Naive thymus-derived CD4-positive, alpha-beta T cell (primary cell): ENCODE measurements at places on chromosomes 4 and X. TPM values are rescaled to one million over a fixed set of nuclear protein-coding genes. Genes with fewer than 3 reads are reported as not detected.
A peak's percentile ranks its signal among the peaks of the same experiment; 100 is the strongest.

Gene TBX22
- not detected for total RNA-seq

Gene TMEM255A
- 1.2 TPM for total RNA-seq

Gene SSX1
- not detected in 2 replicates for total RNA-seq

Gene ZNF157
- total RNA-seq, result 1.6 TPM

DNA sequence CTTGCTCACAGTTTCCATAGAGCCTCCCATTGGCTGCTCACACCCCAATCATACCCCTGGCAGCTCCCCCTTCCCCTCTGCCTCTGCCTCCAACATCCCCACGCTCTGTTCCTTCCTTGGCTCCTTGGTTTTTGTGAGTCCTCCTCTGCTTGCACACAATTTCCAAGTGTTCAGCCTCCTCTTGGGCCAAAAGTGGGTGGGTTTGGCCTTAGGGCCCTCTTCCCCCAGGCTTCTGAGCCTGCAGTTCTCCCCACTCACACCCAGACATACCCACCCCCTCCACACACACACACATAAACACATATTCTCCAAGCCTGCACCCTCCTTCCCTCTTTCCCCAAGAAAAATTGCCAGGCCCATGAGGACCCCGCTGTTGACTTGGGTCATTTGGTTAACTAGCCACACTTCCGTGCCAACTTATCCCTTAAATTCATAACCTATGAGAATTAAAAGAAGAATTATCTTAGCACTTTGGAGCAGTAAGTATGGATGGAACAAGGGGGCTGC is 4.5 kb downstream of the APLN start:
- no peak for DNase-seq

- DNase-seq, result no peak
Measured at GRCh38 chr4:187739771-187740170, 255.8 kb upstream of the ZFP42 start.

DNA sequence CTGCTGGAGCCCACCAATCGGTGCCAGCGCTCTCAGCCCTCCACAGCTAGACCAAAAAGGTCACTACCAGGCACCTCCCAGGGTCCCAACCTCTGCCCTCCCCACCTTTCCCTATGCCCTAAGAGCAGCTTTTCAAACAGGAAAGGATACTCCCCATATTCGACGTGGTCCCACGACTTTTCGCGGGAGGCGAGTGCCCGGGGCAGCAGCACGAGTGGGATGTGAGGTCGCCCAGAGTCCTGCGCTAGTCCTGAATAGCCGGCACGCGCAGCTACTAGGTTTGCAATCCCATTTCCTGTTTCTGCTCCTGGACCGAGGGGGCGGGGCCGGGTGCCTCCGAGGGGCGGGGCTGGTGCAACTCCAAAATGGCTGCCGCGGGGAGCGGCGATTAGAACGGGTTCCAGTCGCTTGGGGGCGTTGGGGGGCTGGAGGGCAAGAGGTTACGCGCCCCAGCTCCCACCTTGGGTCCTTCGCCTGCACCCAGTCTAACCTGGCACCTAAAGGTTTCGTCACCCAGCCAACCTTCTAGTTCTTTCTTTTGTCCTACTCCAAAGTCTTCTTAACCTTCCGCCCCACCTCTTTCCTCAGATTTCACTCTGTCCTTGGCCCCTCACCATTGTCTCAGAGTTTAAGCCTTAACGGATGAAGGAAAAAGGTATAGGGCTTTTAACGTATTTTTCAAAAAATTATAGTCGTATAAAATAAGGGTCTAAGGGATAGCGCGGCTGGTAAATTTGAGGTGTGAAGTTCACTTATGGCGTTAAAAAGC is 85.0 kb upstream of the TENT5D start:
- DNase-seq, result no peak

DNA sequence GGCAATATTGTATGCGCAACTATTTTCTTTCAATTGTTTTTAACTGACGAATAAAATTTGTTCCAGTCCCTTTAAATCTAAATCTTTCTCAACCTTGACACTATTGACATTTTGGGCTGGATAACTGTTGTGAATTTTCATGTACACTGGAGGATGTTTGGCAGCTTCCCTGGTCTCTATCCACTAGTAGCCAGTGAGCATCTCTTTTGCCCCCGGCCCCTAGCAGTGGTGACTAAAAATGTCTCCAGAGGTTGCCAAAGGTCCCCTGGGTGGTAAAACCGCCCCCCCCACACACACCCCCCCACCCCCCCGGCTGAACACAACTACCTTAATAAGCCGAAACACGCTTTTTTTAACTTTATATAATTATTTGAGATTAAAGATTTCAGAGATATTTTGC is 514 bp downstream of the FANCB start:
- DNase-seq, result no peak

- DNase-seq, result no peak
Measured at GRCh38 chrX:111006116-111006515, 89.9 kb upstream of the PAK3 start.

- DNase-seq, result no peak
Measured at GRCh38 chr4:88411491-88412096, 32.9 kb downstream of the HERC6 start.

DNA sequence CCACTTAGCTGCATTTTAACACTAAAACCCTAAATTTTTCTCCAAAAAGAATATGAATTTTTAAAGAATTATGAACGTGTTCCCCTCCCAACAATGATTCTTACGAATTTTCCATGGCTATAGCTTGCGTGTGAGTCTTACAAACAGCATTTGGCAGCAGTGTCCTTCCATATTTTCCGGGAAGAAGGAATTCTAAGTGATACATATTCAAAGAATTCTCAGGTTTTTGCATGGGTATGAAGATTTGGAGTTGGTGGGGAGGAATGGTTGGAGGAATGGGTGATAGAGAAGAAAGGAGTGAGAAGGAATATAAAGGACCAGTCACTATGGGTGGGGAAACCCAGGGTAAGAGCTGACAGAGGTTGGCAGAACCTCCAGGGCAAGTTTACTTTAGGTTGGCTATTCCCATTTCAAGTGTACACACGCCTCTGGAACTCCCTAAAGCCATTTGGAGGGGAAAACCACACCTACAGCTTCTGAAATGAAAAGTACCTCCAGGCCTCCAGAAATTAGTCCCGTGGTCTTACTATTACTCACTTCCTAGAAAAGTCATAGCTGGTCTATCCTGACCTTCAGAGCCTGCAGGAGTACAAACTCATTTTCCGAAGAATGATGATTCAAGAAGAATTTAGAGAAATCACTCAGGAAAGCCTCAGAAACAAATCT is 420.8 kb upstream of the DIPK2B start:
- no peak for DNase-seq

GRCh38 chr4:139300431-139301112 is 733 bp upstream of the NAA15 start:
- DNase-seq, result no peak

DNA sequence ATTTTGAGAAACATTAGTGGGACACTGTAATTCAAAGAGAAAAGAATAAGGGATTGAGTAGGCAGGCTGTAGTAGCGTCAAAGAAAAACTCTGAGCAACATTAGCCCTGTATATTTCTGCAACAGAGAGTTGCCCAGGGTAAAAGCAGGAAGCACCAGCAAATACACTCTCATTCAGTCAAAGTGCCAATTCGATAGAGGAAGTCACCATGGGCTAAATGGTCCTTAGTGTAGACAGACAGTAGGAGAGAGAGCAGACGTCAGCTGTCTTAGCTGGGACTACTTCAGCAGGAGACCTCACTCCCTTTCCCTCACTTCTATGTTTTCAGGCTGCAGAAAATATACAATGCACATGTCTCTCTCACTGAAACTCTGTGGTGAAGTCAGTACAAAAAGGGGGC is 2073.8 kb upstream of the TENM3 start:
- no peak for DNase-seq

GRCh38 chr4:83993774-83994173 is 457.9 kb downstream of the GPAT3 start:
- DNase-seq, result no peak

DNA sequence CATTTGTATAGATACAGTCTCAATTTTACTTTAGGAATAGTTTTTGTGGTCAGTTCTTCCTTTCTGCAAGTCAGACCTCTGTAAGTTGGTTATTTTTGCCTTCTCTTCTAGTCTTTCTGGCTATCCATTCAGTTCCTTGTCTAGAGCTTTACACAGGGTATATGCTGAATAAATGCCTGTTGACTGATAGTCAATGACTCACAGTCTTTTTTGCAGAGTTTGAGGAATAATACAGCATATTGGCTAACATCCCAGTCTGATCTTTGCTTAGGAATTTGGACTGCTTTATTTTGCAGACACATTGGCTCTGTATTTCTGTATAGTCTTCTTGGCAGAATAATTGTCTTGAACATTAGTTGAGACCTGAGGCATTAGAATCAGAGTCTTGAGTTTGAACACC is 132.4 kb downstream of the MAGEC1 start:
- no peak for DNase-seq

GRCh38 chr4:10066670-10067651 is 45.7 kb upstream of the SLC2A9 start:
- no peak for DNase-seq

DNA sequence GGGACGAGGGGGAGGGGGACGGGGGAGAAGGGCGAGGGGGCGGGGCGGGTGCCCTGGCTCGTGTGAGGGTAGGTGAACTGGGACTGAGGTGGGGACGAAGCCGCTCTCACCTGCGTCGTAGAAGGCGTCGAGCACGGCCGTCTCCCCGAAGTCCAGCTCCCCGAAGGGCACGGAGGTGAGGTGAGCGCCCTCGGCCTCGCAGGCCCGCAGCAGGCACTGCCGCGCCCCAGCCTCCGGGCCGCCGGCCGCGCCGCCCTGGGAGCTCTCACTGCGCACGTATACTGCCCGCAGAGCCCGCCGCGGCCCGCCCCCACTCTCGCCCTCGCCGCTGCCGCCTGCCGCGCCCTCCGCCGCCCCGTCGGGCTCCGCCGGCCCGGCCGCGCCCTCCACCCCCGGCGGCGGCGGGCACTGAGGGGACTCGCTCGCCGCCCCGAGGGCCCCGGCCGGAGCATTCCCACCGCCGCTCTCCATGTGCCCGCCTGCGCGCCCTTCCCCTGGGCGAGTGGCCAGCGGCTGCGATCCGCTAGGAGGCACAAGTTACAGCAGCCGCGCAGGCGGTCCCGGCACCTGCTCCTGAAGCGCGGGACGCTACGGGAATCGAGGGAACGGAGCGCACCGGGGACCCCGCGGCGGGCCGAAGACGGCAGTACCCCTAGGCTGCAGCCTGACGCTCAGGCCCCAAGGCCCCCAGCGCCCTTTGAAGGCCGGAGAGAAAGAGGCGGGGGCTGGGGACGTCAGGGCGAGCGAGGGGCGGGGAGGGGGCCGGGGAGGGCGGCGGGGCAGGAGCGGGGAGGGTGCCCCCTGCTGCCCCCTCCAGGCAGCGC is at the start of gene MAP3K15:
Gene MAP3K15 (minus strand): TSS at position 718 of the 824 bp plus-strand sequence. CDS start 247 bp downstream, at position 471.
- DNase-seq, result peak; percentile 7

GRCh38 chrX:97369947-97370346 is 486.2 kb downstream of the RPA4 start:
- no peak for DNase-seq

DNA sequence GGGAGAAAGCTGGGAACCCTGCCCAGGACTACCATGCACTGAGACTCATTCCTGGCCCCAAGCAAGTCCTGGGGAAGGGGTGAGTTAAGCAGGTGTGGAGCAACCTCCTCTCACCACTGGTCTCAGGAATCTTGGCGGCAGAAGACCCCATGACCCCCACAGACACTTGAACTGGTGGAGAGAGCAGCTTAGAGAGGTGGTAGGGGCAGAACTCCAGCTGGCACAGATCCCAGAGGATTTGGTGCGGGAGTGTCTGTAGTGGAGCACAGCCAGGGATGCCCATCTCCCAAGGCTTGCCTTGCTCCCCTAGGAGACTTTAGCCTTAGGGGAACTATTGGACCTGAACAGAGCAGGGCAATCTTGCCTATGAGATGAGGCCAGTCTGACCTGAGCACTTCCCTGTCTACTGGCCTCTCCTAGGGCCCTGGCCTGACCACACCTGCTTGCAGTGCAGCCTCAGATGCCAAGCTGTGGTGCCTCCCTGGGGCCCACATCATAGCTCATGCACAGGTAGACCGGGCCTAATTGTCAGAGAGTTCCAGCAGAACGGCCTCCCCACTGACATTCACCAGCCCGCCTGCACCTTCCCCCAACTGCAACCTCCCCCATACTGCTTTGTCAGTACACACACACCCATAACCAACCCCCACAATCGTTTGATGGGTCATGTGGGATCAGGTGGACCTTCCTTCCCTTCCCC is 78.0 kb downstream of the NAA11 start:
- no peak for DNase-seq

DNA sequence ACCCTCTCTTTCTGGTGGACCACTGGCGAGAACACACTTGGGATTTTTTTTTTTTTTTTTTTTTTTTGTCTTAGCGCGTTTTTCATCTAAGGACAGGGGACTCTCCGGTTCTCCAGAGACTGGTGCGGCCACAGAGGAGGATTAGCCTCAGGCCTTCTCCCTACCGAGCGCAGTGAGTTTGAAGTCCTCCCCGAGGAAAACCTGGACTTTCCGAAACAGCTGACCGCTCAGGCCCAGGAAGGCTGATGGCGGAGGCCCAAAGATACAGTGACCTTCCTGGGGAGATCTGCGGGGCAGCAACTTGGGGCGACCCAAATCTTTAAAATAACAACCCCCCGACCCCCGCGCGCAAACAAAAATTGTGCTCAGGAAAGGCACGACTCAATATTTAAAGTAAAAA is 9.2 kb downstream of the NKX3-2 start:
- no peak for DNase-seq

- DNase-seq, result no peak
Measured at GRCh38 chr4:148730766-148731165, 288.6 kb upstream of the NR3C2 start.

GRCh38 chr4:177057186-177057585 is 252.5 kb upstream of the NEIL3 start:
- no peak for DNase-seq

DNA sequence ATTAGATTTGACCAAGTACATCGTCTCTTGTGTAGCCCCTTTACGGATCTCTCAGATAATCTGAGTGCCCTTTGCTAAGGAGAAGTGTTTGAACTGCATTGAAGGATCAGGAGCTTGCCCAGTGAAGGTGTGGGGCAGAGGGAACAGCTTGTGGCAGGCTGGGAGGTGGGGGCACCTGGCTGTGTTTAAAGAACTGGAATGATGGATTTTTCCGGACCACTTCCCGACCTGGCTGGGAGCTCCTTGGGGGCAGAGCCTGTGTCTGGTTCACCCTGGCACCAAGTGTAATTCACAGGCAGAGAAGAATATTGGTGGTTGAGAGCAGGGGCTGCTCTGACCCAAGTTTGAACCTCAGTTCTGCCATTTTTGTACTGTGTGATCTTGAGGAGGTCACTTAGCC is 18.5 kb downstream of the TBC1D14 start:
- no peak for DNase-seq

DNA sequence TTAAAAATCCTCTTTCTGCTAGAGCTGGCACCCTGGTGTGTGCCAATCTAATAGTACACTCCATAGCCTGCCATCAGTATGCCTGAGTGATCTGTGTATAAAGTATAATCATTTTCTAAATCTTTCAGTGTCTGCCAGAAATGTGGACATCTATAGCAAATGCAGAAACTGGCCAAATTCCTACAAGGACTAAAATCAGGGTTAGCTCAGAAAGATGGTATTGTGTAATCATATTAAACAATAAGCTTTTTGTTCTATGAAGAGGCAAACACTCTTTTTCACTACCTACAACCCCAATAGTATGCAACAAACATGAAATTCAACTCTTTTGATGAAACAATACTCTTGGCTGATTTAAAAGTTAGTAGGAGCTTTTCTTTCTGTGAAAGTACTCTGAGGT is 7.7 kb upstream of the TXLNG start:
- no peak for DNase-seq

GRCh38 chrX:110251526-110251925 is 66.4 kb downstream of the AMMECR1 start:
- DNase-seq, result no peak
